ENCODE measurements at places on chromosomes 1 and 21. TPM values are rescaled to one million over a fixed set of nuclear protein-coding genes. Genes with fewer than 3 reads are reported as not detected.

MMEL1 gene
- not detected for total RNA-seq

OR2L2 gene
- total RNA-seq: not detected

ZNF672 gene
- 17.9 TPM for total RNA-seq

OLFML2B gene
- total RNA-seq: 5.5 TPM

L1TD1 gene
- total RNA-seq: not detected

ANGPTL3 gene
- total RNA-seq: not detected

GNG4 gene
- 1.8 TPM for total RNA-seq

KCNE1 gene
- 0.94 TPM for total RNA-seq

HRNR gene
- not detected for total RNA-seq

ADAMTS5 gene
- 5.2 TPM for total RNA-seq

B3GALT5 gene
- total RNA-seq: 0.69 TPM

JMJD4 gene
- 20.2 TPM for total RNA-seq

ELF3 gene
- 0.19 TPM for total RNA-seq

IL23R gene
- not detected for total RNA-seq

NR0B2 gene
- total RNA-seq: not detected

RPE65 gene
- not detected for total RNA-seq

S100A5 gene
- total RNA-seq: 0.68 TPM

NIBAN1 gene
- total RNA-seq: 29.5 TPM

CFHR1 gene
- total RNA-seq: 0.37 TPM

KRTAP19-3 gene
- not detected for total RNA-seq

CRNN gene
- total RNA-seq: not detected

GJA4 gene
- total RNA-seq: not detected

ACTL8 gene
- total RNA-seq: not detected

CELA3A gene
- not detected for total RNA-seq

CLCC1 gene
- 40.3 TPM for total RNA-seq

SAMSN1 gene
- total RNA-seq: not detected

Data from HFFc6 (cell line).